ENCODE measurements at places on chromosomes 7 and 10.

GRCh38 chr7:106947244-106947728 lies 82.2 kb downstream of the PIK3CG start:
- peak; percentile 75 for DNase-seq

DNA sequence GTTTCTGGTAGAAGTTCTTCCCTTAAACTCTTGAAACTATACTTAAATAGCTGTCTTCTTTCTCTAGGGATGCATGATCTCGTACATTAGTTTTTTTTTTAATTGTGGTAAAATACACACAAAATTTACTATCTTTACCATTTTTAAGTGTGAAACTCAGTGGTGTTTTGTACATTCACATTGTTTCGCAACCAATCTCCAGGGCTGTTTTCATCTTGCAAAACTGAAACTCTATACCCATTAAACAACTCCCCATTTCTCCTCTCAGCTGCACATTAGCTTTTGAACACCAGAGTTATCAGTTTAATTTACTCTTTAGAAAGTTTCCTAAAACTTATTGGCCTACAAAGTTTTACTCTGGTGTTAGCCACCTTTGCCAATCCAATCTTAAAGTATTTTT lies 45.5 kb upstream of the PRKAR2B start:
- peak; percentile 3 for DNase-seq

- no peak for DNase-seq
Observed at GRCh38 chr10:43658227-43658626, 9.5 kb upstream of the ZNF32 start.

GRCh38 chr10:85741626-85742300 lies 624.8 kb downstream of the GRID1 start:
- no peak for DNase-seq

- peak; percentile 62 for DNase-seq
Observed at GRCh38 chr10:30557884-30558283, 71.7 kb downstream of the LYZL2 start.

GRCh38 chr10:124799211-124799610 lies 2.4 kb upstream of the ABRAXAS2 start:
- DNase-seq: no peak

DNA sequence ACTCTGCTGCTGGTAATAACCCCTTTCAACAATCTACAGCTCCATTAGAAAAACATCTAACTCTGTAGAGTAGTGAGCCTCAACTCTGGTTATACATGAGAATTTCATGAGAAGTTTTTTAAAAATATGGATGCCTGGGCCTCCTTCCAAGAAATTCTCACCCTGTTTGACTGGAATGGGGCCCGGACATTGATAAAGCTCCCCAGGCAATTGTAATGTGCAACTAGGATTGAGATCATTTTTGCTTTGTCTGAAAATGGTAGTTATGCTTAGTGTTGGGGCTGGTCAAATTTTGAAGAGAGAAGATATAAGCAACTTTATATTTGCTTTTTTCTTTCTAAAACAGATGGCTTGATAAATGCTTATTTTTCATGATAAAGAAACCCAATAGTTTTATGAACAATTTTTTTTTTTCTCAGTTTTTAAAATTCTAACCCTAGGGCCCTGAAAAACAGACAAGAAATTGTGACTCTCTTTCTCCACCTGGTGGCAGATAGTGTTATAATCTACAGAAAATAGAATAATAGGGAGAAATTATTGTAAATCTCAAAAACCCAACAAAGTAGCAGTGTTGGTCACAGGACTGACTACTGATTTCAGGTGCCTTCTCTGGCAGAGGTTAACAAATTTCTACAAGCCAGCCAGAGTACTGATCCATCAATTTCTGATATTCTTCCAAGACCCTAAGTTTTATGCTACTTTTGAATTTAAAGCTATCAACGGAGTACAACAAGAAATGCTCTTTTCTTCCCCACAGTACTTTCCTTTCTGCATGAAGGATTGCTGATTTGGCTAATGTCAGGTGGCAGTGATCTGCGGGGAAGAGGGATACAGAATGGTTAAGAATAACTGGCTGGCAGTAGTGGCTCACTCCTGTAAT lies 174.8 kb downstream of the DKK1 start:
- DNase-seq: peak; percentile 45

DNA sequence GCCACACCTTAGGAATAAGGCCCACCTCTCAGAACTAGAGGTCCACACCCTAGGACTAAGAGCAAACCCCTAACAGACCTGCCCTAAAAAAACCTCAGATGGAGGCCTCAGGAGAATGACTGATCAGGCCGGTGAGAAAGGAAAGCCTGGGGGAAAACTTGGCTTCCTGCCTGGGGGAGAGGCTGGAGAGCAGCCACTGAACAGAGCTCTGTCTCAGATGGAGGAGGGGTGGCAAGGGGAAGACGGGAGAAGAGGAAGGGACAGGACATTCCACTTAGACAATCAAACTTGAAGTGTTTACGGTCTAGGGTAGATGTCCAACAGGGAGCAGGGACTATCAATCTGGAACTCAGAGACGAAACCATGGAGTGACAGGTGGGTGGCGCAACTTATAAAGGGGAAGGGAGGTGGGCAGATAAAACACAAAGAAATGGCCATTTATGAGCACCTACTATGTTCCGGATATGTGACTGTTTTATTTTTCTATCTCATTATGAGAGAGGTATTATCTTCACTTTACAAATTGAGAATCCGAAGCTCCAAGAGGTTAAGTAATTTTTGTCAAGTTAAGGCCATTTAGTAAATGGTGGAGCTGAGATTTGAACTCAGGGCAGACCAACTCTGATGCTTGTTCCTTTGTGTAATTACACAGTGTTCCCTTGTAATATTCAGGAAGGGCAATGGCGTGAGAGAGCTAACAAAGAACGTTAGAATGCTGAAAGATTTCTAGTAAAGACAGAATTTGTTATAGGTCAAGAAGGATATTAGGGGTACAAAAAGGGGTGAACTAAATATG lies 82.6 kb downstream of the DNMBP start:
- peak; percentile 41 for DNase-seq

- DNase-seq: no peak
Observed at GRCh38 chr7:27914409-27914808, 174.4 kb downstream of the TAX1BP1 start.

- DNase-seq: no peak
Observed at GRCh38 chr7:128278366-128278765, 37.3 kb downstream of the LEP start.

DNA sequence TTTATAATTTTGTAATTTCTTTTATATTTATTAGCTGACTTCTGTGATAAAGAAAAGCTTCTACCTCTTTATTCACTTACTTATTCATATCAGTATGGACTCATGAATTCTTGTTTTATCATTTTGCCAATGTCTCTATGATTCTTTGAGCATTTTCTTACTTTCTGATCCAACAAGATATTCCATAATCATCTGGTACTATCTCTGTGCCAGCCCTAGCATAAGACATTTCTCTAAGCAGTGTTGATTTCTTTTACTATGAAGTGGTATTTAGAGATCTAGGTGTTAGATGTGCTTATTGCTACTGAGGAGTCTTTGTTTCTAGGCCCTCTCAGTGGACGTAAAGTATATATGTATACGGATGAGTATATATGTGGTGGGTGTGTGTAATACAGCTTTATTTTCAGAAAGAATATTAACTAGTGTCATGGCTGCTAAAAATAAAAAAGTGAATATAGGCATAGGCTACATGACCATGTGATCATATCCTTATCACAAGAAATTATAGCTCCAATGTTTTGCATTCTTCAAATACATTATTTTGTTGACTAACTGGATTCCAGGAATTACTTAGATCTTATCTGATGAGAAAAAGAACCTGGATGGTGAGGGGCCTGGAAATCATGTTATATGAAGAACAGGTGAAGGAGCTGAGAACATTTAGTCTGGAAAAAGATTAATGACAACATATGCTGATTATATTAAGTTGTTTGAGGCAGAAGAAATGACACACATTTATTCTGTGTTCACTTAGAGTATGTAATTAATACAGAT lies 13.1 kb downstream of the PHTF2 start:
- DNase-seq: no peak

- no peak for DNase-seq
Observed at GRCh38 chr10:82722273-82722672, 847.3 kb downstream of the NRG3 start.

GRCh38 chr10:118816471-118817168 lies 61.9 kb upstream of the CACUL1 start:
- DNase-seq: no peak

DNA sequence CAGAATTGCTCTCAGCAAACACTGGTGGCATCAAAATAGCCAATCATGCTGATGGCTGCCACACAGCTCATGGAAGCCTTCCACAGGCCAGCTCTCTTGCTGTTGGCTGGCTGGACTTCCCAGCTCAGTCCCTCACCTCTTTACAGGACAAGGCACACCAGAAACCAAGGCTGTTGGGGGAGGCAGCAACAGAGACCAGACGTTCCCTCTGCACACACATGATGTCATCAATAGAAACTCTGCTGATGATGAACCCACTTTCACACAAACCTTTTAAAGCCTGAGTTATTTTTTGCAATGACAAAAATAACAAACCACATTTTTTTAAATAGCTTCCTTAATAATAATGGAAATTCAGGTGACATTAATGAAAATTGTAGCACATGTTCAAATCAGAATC lies 300.9 kb upstream of the C7orf33 start:
- peak; percentile 19 for DNase-seq

DNA sequence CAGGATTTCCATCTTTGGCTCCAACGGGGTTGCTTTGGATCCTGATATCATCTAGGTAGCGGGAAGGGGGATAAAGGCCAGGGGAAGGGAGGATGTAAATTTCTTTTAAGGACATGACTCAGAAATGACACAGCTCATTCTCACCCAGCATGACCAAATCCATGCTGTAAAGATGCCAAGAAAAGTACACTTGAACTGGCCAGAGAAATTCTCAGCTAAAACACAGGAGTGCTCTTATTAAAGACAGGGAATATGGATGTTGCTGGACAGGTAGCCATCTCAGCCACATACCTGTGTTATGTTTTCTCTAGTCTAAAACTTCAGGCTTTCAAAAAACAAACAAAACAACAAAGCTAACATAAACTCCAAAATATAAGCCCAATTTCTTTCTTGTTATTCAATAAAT lies 68.3 kb downstream of the NAMPT start:
- peak; percentile 93 for DNase-seq

DNA sequence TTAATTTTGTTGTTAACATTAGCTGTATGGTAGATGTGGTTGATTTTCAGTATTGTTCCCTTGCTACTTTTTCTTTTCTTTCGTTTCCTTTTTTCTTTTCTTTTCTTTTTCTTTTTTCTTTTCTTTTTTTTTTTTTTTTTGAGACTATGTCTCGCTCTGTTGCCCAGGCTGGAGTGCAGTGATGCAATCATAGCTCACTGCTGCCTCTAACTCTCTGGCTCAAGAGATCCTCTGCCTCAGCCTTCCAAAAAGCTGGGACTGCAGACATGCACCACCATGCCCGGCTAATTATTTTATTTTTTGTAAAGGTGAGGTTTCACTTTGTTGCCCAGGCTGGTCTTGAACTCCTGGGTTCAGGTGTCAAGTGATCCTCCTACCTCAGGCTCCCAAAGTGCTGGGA lies 14.4 kb downstream of the SLC26A3 start:
- DNase-seq: no peak

- DNase-seq: no peak
Observed at GRCh38 chr7:142376356-142376997, 118.6 kb upstream of the PRSS58 start.

- DNase-seq: no peak
Observed at GRCh38 chr7:12650080-12650479, 37.4 kb upstream of the ARL4A start.

- peak; percentile 34 for DNase-seq
Observed at GRCh38 chr10:23585666-23586065, 146.8 kb downstream of the OTUD1 start.

- no peak for DNase-seq
Observed at GRCh38 chr7:157519798-157520244, 183.0 kb downstream of the DNAJB6 start.

DNA sequence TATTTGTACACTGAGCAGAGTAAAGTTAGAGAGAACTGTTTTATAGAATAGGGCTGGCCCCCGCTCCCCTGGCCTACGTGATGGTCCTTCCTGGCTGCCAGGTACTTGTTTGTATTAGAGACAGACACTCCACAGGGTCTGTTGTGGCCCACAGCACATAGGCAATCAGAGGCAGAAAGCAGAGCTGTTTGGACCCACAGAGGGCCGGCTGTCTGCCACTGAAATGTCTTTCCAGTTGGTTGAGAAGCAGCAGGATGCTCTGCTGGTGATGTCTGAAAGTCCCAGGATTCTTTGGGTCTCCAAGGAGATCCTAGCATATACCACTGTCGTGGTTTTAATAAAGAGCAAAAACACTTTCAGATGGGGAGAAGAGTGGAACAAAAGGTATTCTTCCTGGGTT lies 5.2 kb downstream of the STN1 start:
- DNase-seq: no peak

- DNase-seq: peak; percentile 16
Observed at GRCh38 chr7:111107579-111107978, 16.7 kb downstream of the LRRN3 start.

DNA sequence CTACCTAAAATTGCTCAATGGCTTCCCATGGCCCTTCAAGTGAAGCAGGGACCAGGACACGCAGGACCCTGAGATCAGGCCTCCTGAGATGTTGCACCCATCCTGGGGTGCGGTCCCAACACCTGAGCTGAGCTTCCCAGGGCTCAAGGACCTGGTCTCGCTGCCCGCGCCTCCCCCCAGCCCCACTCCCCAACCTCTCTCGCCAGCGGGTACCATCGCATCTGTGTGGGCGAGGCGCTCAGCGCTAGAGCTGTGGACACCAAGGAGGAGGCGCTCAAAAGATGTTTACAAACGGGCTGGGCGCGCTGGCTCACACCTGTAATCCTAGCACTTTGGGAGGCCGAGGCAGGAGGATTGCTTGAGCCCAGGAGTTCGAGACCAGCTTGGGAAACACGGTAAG lies 7.4 kb upstream of the CRYGN start:
- DNase-seq: no peak

DNA sequence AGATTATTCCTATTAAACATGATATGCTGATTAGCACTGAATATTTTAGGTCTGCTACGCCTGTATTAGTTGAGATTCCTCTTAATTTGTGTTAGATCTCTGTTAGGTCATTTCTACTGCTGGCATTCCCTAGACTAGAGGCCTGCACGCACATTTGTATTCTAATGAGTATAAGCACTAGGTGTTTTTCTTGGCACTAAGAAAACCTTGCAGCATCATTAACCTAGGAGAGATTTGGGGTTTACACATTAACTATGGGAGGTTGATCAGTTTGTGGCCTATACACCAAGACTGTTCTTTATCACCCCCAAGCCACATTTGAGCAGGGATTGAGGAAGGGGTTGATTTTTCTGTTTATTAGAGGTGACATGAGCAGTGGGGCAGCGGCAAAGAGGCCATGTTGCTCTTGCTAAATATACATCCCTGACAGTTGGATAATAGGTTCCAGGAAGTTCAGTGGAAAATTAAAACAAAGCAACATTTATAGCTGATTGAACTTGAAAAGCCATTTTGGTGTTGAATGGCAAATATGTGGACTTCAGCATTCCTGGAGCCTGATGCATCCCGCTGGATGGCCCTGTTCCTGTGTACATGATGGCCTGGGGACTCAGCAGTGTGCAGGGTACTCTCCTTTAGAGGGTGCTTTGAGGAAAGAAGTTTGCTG lies 65.2 kb downstream of the GBF1 start:
- peak; percentile 59 for DNase-seq

GRCh38 chr7:130461272-130461671 lies 20.5 kb upstream of the CEP41 start:
- no peak for DNase-seq

GRCh38 chr10:17335065-17335464 lies 107.0 kb downstream of the VIM start:
- DNase-seq: peak; percentile 73

Measured in epithelial cell of esophagus (primary cell).